Kidney (tissue), 22 donors: ENCODE measurements at places on chromosomes 12 and 14. TPM values are rescaled to one million over a fixed set of nuclear protein-coding genes. Genes with fewer than 3 reads are reported as not detected.

- peak; percentile 80 for DNase-seq
Measured at GRCh38 chr12:51591016-51591901, at the start of gene SCN8A. TSS of gene SCN8A (plus strand) at chr12:51591233. CDS start at chr12:51662818, 71,585 bp downstream.

GALNT16 gene
- polyA plus RNA-seq: 15.2 TPM

LRRC10 gene
- polyA plus RNA-seq: not detected

NOXRED1 gene
- 0.28 TPM for polyA plus RNA-seq

DNA sequence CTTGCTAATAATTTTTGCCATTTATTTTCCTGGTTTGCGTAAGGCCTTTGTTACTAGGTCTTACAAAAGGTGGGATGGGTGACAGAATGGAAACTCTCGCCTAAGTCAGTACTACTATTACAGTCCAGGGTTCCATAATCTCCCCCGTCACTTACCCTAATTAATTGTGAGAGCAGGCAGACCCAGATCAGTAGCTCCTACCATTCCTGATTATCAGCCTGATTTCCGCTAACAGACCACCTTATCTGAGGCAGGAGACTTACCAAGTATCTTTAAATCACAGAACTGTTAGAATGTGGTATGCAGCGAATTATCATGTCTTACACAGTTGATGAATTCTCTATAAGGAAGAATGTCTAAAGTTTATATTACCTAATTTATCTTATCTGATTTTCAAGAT is 234.7 kb downstream of the FOXN3 start:
- DNase-seq: no peak

DNA sequence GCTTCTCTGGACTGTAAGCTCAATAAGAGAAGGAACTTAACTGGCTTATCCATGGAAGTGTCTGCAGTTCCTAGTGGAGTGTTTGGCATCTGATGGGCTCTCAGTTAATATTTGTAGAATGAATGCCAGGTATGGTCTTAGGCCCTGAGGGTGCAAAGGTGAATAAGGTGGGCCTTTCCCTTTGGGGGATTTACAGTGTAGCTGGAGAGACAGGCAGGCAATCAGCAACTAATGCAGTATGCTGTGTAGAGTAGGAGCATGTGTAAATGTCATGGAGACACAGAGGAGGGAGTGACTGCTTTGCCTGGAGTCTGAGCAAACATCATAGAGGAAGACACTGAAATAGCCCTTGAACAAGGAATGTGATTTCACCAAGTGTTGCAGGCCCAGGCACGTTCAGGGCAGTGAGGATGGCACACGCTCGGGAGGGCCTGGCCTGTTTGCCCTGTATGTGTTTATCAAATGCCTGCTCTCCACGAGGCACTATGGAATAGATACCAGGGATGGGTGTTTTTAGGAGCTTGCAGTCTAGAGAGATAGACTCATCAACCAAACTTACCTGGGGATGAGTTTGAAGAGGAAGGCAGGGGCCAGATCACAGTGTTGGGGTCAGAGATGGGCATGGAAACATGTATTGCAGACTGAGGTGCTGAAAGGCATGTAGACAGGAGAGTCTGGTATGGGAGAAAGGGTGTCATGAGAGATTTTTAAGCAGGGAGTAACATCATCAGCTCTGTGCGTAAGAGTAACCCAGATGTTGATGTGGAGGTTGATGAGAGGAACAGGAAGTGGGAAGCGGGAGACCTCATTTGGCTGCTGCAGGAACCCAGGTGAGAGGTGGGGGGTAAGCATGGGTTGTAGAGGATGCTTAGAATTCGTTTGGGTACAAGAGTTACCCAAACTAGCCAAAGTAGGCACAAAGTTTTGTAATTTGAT is 54.1 kb downstream of the PLXNC1 start:
- no peak for DNase-seq

DNA sequence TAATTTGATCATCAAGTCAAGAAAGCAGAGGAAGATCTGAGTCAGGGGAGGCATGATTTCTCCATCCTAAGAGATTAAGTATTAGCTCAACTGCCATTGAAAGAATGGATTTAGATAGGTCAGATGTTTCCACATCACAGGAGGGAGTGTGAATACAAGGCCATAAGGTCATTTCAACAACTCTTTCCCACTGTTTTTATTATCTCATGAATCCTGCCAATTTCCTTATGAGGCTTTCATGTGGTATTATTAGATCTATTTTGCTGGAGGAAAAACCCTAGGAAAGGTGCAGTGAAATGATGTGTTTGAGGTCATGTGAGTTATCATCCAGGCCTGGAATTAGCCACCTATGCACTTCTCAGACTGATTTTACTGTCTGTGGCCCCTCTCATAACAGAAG is 269.0 kb downstream of the NOVA1 start:
- DNase-seq: no peak

OLR1 gene
- polyA plus RNA-seq: 11.5 TPM

- no peak for DNase-seq
Measured at GRCh38 chr12:13375583-13376345, 179.2 kb downstream of the EMP1 start.

- DNase-seq: no peak
Measured at GRCh38 chr12:5904969-5905368, 40.1 kb downstream of the ANO2 start.

DNA sequence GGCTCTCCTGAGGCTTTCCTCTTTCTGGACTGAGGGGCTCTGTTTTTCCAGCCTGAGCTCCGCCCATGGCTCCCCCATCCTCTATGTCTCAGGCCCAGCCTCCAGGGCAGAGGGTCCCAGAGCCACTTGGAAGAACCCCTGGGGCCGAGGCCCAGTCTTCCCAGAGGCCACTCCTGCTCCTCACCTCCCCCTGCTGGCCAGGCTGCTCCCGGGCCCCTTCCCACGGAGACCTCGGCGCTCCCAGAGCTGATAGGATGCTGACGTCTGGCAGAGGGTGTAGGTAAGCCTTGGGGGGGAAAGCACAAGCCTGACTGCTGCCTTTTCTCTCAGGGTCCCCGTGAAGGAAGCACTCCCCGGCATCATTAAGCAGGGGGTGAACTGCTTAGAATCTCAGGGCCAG is 51.4 kb downstream of the ERH start:
- no peak for DNase-seq

DUSP6 gene
- 35.3 TPM for polyA plus RNA-seq

GRCh38 chr12:31897781-31898503 is 61.3 kb upstream of the RESF1 start:
- DNase-seq: peak; percentile 69

GRCh38 chr12:55037351-55037987 is 17.7 kb downstream of the NEUROD4 start:
- no peak for DNase-seq

- DNase-seq: no peak
Measured at GRCh38 chr12:117523971-117524370, 162.5 kb upstream of the NOS1 start.

NANOG gene
- polyA plus RNA-seq: not detected

DNA sequence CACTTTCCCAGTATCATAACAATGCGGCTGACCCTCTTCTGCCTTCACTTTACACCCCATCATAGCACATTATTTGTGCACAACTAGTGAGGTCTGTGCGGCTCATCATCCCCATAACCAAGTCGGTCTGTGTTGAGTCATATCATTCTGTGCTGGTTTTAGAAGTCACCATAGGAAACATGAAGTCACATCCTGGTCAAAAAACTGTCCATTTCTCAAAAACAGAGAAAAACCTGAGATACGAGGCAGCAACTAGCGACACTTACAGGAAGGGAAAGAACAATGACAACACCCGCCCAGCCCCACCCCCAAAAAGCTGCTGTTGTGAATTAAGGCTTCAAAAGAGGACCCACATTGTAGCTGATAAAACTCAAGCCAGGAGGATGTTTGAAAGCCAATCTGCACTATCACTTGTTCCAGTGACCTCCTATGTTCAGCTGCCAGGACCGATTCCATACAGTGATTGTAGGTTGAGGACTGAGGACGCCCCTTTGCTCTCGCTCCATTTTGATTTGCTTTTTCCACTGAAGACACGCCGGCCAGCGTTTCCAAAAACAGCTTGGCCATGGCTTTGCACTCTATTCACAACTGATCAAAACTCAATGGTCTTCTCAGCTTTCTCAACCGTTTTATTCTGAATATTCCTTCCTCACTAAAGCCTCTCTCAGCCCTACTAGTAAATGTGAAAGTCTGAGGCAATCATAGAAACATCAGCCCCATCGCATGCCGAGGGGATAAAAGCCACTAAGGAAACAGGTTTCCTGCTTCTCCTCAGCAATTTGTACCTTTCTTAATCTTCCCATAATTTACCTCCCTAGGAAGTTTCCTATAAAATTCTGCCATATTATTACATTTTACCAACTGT is 87.5 kb downstream of the DUSP16 start:
- DNase-seq: no peak

GRCh38 chr12:94266796-94267536 is 118.6 kb downstream of the PLXNC1 start:
- DNase-seq: no peak

DNA sequence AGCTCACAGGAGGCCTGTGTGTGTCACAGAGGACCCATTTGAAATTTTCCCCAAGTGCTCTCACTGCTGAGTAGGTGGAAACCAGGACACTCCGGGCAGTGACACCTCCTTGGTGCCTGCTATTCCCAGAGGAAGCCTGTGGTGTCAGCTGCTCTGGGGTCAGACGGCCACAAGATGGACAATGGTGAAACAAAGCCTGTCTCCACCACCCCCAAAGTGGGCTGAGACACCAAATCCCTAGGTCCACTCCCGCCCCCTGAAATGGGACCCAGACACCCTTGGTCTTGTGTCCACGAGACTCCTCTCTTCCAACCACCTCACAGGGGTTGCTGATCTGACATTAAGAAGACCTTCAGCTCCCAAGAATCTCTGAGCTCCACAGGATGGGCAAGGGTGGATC is 7.0 kb downstream of the KCNH3 start:
- no peak for DNase-seq

DNA sequence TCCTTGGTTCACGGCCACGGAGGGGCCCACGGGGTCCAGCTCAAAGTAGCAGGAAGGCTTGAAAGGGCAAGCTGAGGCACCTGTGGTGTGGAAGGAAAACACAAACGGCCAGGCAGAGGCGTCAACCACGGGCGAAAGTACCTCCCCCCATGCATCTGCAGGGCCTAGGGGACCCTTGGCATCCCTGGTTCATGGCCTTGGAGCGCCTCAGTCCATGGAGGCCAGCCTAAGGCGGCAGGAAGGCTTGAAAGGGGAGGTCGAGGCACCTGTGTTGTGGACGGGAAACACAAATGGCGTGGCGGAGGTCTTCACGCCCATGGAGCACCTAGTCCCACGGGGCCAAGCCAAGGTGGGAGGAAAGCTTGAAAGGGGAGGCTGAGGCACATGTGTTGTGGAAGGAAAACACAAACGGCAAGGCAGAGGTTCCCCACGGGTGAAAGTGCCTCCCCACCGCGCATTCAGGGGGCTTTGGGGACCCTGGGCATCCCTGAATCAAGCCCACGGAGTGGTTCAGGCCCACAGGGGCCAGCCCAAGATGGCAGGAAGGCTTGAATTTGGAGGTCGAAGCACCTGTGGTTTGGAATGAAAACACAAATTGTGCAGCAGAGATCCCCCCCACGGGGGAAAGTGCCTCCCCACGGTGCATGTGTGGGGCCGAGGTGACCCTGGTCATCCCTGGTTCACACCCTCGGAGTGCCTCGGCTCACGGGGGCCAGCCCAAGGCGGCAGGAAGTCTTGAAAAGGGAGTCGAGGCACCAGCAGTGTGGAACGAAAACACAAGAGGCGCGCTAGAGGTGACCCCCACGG is 380.8 kb downstream of the ALG10 start:
- peak; percentile 56 for DNase-seq
